ENCODE measurements at places on chromosomes 7 and 10.

DNA sequence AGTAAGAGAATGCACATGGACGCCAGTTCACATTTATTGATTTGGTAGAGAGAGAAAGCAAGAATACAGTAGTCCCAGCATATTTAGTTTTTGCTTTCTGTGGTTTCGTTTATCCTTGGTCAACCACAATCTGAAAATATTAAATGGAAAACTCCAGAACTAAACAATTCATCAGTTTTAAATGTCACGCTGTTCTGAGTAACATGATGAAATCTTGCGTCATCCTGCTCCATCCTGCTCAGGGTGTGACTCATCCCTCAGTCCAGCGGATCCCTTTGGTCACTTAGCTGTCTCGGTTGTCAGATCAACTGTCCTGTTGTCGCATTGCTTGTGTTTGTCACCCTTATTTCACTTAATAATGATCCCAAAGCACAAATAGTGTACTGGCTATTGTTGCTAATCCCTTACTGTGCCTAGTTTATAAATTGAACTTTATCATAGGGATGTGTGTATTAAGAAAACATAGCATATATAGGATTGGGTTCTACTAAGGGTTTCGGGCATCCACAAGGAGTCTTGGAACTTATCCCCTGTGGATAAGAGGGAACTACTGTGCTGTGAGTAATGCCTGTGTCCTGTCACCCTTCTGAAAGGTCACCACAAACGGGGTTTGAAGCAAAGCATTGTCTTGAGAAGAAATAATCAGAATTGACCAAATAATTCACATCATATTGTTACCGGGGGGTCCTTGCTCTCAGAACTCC lies 73.6 kb downstream of the OTUD1 start:
- peak; percentile 96 for DNase-seq

DNA sequence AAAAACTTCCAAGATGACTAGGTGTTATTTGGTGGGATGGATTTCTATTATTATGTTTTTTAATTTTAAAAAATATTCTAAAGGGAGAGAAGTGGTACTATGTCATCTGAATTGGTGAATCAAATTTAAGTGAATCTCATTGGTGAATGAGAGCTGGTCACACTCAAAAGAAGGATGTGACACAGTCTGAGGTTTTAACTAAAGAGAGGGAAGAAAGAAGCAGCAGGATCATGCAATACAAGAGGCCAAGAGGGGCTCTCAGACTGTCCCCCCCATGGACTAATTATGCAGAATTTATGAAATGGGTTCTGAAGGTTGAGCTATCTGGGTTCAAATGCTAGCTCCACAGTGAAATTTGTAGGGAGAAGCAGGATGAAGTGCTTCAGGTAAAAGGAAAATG lies 16.2 kb downstream of the MACC1 start:
- peak; percentile 84 for DNase-seq

DNA sequence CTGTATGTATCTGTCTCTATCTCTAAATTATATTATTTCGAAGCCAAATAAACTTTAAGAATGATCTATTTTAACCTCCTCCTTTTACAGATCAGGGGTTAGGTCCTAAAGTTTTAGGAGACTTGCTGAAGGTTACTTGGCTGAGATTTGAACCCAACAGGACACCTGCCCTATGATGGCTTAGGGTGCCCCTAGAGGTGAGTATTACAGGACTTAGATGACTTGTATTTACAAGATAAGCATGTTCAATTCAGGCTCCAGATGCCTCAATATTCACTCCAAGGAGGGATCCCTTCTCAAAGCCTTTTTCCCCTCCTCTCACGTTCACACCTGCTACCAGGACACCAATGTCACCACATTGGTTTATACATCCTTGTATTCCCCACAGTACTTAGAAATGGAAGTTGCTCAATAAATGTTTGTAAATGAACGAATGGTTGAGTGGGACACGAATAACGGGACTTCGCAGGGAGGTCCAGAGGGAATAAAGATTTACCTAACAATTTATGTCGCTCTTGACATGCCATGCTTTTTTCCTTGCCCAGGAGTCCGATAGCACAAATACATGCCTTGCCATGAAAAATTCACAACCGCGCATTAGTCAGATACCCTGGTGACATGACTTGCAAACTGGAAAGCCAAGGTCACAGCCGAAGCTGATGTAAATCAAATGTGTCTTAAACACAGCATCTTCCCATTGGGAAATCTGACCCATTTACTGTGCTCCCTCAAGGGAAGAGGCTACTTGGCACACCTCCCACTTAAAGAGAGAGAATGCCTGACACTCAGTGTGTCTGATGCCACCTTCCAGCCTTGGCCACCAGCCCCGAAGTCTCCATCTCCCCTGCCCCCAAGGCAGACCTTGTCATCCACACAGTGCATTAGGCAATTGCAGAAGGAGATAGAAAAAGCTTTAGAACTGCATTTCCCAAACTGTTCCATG lies 872.2 kb upstream of the AUTS2 start:
- no peak for DNase-seq

GRCh38 chr10:44995914-44996669 lies 4.6 kb upstream of the ZNF22 start:
- no peak for DNase-seq

DNA sequence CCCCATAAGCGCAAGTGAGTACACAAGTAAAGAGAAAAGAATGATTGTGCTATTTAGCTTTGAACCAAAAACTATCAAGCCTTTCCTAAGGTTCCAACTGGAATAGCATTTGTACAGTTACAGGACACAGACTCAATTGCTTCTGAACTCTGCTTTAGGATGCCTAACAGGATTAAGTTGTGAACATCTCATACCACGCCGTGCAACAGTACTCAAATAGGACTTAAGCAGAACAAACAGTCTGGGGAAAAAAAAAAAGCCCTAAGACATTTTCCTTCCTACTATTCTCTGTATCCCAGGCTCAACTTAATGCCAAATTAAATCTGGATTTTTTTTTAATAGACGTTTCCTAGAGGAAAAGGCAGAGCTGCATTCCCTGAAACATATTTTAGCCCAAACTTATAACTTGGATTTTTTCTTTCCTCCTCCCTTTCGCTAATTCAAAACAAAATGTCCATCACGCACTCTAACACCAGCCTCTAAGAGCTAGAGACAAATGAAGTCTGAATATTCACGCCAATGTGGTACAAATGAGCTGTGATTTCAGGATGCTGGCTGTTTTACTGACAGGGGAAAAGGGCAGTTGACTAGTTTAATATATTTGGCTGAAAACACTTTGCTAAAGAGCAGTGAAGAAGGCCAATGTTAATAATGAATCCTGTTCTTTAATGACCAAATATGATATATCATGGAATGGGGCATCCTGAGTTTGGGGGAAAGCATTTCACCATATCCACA lies 68.6 kb downstream of the CALD1 start:
- no peak for DNase-seq

DNA sequence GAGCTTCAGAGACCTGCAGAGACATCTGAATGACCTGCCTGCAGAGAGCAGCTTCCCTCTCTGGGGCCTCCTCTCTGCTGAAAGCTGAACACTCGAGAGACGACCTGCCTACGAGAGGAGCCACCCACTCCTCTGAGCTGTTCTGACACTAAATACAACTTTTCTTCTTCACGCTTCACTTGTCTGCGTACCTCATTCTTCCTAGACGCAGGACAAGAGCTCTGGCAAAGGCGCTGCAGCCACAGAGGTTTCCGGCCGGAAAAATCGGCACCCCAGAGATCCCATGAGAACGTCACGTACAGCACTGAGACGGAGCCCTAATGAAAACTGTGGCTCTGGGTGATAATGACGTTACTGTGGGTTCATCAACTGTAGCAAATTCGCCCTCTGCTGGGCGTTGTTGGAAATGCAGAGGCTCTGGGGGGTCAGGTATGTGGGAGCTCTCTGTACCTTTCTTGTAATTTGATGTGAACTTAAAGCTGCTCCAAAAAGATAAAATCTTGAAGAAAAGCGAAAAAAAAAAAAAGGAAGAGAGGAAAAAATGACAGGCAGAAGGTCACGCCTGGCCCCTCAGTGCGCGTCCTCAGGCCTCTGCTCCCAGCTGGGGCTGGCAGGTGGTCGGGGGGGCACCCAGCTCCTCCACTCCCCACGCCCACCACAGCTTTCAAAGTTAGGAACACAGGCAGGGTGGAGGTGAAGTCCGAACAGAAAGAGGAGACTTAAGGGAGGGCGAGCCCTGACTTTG lies 120.7 kb downstream of the DYNC2I1 start:
- DNase-seq: peak; percentile 83

GRCh38 chr7:90856351-90857070 lies 260.4 kb downstream of the CDK14 start:
- DNase-seq: no peak

DNA sequence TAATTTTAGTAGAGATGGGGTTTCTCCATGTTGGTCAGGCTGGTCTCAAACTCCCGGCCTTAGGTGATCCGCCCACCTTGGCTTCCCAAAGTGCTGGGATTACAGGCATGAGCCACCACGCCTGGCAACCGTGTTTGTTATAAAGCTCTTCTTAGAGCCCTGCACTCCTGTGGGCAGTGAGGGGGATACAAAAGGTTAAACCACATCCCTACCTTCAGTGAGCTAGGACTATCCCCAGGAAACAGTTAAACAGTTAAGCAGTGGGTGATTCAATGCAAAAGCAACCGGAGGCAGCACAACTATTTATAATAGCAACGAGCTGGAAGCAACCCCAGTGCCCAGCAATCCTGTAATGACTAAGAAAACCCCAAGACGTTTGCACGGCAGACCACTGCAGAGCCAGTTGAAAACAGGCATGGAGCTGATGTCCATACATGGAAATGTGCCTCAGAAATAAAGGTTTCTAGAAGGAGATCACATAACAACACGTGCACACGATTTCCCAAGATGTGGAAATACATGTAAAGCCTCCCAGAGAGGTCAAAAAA lies 107.2 kb upstream of the LYZL2 start:
- peak; percentile 21 for DNase-seq

GRCh38 chr7:101532400-101533102 lies 96.5 kb downstream of the MYL10 start:
- no peak for DNase-seq

DNA sequence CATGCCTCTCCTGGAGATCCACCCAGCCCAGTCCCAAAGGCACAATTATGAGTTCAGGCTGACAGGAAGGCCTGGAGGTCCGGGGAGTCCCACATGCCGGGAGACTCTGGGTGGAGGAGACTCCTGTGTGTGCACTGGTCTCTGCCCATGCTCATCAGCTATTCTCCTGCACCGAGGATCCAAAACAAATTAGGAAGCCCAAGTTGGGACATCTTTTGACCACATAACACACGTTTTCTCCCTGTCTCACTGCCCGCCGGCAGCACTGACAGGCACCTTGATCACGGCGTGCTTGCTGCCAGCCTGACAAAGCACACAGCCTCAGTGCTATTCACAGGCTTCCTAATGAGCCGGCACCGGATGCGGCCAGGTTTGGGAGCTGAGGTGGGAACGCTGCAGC lies 412.7 kb downstream of the PTPRN2 start:
- no peak for DNase-seq

- no peak for DNase-seq
These were observed 24.5 kb upstream of the RHOBTB1 start for GRCh38 chr10:60968504-60968903.

- no peak for DNase-seq
These were observed 3.1 kb downstream of the MEPCE start for GRCh38 chr7:100432621-100433275.

DNA sequence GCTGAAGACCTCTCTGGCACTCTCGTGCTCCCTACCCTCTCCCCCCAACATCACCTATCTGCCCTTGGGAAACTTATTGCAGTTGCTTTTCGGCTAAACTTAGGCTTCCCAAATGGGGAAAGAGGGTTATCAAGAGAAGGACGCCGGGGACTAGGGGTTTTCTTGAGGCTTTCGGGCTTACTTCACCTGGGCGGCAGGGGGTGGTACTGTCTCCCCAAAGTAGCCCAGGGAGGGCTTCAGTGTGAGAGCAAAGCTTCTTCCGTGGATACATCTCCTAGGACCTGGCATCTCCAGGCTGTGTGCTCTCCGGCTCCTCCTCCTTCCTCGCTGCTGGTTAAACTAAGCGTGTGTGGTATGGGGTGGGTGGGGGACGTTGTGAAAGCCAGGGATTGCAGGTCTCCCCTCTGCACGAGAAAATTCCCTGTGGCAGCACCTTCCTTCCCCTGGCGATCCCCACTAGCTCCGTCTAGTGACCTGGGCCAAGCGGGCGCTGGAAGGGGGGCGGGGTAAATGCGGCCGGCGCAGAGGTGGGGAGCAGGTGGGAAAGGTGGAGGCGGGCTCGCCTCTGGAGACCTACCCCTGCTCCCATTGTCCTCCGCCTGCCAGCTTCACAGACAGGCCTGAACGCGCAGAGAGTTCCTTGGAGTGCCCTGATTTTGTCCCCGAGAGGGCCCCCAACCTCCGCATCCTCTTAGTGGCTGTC lies 1.1 kb downstream of the PLXDC2 start:
- DNase-seq: peak; percentile 57

GRCh38 chr7:126202177-126202576 lies 1050.6 kb downstream of the GRM8 start:
- no peak for DNase-seq

- DNase-seq: no peak
These were observed 63.4 kb downstream of the DAGLB start for GRCh38 chr7:6384327-6384726.

GRCh38 chr7:148862481-148862880 lies 21.6 kb downstream of the EZH2 start:
- DNase-seq: no peak

GRCh38 chr7:108203537-108203936 lies 73.4 kb upstream of the LAMB4 start:
- DNase-seq: no peak

DNA sequence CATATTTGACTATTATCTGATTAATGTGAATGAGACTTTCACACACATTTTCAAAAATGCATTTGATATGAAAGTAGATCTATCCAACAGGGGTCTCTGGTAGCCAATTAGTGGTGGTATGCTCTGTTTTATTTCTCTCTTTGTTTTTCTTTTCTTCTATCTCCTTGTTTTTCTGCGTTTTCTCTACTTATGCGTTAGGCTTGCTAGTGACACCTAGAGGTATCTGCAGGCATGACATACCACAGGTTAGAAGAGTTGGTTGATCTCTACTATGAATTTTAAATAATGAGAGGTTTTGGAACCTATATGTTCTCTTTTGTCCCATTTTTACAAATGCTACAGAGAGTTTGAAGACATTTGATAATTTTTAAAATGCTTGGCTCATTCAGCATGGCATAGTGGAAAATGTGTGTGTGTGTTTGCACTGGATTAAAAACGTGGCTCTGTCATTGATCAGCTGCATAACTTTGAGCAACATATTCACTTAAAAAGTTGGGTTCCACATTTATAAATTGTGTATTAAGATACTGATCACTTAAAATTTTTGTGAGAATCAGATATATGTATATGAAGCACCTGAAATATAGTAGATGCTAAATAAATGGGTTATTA lies 28.1 kb upstream of the PLXDC2 start:
- DNase-seq: peak; percentile 68

DNA sequence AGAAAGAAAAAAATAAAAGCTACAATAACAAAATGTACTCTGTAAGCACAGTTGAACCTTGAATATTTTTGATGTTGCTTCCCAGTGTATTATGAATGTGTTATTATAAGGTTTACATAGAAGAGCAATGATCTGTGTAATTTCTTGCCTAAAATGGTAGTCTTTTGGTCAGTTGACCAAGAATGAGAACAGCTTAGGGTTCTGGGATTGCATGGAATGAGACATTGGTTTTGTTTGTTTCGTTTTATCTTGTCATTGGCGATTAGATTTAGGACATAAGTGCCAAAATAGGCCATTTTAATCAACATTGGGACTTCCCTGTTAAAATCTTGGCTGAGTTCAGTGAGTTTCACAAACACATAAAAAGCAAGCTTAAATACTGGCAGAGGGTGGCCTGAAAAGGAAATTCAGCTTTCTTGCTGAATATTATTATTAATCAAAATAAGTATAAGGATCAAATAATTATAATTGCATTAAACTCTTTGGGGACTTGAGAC lies 49.1 kb upstream of the GLCCI1 start:
- no peak for DNase-seq

GRCh38 chr7:103648135-103648534 lies 202.1 kb upstream of the SLC26A5 start:
- no peak for DNase-seq
